Cardiac muscle cell (in vitro differentiated cells and primary cell): ENCODE measurements at places on chromosomes 13 and 19.

- no peak for DNase-seq
Measured at GRCh38 chr19:33486407-33486806, 35.2 kb downstream of the PEPD start.

GRCh38 chr13:73000027-73000674 is 58.7 kb upstream of the KLF5 start:
- DNase-seq = peak; percentile 52

- no peak for DNase-seq
Measured at GRCh38 chr19:23867895-23868294, 46.8 kb upstream of the ZNF726 start.

DNA sequence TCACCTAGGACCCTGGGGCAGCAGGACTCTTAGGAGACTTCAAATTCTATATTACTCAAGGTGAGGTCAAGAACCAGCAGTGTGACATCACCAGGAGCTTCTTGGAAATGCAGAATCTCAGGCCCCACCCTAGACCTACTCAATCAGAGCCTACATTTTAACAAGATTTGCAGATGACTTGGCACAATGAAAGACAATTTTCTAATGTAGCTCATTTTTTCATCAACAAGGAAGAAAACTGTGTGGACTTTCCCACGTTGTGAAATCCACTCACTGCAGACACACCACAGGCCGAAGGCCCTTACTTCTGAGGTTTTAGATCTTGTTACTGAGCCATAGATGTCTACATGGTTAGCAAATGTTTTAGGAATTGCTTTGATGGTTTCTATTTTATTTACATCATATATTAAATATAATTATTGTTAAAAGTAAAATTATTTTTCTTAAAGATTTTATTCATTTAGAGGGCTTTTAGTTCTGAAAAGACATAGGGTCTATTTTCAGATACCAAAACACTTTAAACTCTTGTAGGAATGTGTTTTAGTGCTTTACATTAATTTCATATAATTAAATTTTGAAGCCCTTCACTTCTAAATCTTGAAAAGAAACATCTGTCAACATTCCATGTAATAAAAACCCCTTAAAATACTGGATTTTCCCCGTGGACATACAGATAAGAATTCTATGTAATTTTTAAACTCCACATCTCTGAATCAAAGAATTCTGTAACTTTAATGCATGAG is 18.5 kb upstream of the STARD13 start:
- DNase-seq = peak; percentile 63

GRCh38 chr19:11973019-11973810 is 8.4 kb downstream of the ZNF763 start:
- DNase-seq = no peak

- DNase-seq = no peak
Measured at GRCh38 chr19:14004619-14005348, 1.3 kb downstream of the RFX1 start.

DNA sequence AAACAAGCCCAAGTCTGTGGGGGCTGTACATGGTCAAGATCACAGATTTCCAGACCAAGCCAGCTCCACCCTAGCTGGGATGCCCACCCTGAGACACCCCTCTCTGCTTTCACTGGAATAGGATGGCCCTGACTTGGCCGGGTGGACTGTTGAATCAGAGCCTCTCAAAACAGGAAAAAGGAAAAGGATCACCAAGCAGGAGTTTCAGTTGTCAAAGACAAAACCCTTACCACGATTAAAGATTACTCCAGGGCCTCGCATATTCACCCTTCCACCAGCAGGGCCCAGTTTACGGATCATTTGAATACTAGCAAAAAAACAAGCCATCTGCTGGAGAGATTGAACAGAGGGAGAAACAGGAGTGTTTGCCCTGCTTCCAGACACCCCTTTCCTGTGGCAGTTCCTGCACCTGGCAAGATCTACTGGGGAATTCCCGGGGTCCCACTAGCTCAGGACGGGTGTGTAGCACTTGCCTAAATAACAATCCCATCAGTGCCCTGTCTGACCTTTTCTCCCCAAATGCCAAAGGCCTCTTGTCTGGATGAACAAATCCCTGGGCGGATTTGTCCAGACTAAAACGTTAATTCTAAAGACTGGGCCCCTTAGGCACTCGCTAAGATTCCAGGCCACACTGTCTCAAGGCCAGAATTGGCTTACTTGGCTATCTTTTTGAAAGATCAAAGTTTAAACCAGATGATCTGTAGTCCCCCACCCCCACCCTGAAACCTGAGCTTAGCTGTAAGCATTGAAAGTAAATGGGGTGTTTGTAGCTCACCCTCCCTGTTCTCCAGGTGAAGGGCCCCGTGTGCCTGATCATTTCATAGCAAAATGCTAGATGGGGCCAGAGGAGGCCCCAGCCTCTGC is 38.4 kb downstream of the ACTN4 start:
- DNase-seq = peak; percentile 52

DNA sequence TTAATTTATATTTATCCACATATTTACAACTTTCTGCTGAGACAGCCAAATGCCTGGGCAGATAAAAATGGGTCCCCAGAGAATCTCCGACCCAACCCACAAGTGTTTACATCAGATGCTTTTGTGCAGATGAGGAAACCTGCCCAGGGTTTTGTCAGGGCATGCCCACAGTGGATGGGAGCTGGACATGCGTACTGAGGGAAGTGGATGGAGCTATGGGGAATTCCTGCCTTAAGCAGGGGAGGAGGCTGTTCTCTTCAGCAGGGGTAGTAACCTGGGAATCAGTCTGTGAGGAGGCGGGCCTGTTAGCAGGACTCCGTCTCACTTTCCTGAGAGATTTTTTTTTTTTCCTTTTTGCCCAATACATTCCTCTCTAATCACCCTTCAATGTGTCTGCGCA is 122.9 kb downstream of the RFC3 start:
- no peak for DNase-seq

DNA sequence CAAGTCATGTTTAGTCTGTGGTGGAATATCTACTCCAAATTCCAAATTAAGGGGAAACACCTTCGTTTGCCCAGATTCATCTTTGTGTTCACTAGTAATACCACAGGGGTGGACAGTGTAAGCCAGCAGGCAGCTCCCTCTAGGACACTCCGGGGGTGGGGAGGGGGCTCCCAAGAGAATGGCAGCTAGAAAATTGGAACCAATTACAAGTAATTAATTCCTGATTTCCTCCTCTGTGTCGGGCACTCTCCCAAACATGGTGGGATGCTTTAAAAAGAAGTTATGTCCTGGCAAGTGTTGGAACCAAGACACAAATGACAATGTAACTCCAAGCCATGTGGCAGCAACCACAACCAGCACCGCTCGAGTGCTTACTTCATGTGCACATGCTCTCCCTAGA is 5.9 kb downstream of the COL4A1 start:
- DNase-seq = no peak

DNA sequence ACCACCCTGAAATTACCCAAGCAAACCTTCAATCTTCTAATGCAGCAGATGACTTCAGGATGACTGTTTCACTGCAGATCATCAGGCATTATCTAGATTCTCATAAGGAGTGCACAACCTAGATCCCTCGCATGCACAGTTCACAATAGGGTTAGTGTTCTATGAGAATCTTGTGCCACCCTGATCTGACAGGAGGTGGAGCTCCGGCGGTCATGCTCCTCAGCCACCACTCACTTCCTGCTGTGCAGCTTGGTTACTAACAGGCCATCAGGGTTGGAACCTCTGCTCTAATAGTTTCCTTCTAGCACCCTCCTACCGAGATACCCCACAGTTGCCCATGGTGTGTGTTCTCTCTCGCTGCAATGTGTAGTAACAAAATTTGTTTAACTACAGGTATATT is 442.8 kb downstream of the FGF14 start:
- no peak for DNase-seq

- no peak for DNase-seq
Measured at GRCh38 chr13:110519506-110519905, 42.0 kb downstream of the RAB20 start.

- DNase-seq = no peak
Measured at GRCh38 chr19:6674868-6675305, 4.9 kb upstream of the TNFSF14 start.

DNA sequence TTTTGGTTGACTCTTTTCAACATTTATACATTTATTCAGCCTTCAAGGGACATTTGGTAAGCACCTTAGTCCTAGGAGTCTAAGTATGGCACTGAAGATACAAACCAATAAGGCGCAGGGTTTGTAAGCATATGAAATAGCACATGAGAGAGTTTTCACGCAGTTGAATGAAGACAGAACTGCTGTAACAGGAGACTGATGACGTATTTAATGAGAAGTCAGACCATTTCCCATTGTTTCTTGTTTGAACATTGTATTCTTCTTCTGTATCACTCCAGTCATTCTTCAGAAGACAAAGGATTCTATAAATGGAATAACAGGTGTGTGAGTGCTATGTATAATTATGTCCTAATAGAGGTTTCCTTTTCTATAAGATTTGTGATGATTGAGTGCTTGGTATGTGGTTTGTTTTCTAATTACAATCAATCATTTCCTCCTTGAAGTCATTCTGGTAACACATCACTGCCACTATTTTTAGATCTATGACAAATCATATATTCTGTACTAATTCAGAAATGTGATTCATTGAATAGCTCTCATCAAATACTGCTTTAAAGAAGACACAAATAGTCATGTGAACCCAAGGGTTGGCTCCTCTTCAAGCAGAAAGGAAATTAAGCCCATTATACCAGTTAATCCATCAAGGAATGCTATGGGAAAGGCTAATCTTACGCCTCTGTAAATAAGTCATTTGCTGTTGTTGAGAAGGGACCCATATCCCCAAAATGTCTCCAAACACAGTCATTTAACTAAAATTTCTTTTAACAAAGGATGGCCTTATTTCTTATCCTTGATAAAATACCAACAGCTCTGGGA is 222.8 kb upstream of the NBEA start:
- DNase-seq = no peak

- no peak for DNase-seq
Measured at GRCh38 chr13:98189841-98190505, 12.9 kb upstream of the RNF113B start.

- no peak for DNase-seq
Measured at GRCh38 chr13:40261336-40261735, 405.1 kb downstream of the FOXO1 start.

DNA sequence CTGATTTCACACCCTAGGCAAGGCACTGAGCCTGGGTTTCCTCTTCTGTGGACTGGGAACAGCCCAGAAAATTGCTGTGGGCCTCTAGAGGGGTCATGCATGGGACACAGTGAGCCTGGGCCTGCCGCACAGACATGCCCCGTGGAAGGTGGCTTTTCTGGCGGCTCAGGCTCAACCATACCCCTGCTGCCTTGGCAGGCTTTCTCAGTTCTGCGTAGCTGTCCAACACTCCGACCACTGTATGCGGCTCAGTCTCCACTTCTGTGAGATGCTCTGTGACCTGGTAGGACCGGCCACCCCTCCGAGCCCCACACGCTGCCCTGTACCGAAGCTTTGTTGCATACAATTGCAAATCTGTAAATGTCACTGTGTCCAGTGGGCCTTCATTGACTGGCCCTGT is 126.3 kb downstream of the UQCRFS1 start:
- no peak for DNase-seq

- no peak for DNase-seq
Measured at GRCh38 chr13:96403651-96404050, 313.7 kb downstream of the HS6ST3 start.

DNA sequence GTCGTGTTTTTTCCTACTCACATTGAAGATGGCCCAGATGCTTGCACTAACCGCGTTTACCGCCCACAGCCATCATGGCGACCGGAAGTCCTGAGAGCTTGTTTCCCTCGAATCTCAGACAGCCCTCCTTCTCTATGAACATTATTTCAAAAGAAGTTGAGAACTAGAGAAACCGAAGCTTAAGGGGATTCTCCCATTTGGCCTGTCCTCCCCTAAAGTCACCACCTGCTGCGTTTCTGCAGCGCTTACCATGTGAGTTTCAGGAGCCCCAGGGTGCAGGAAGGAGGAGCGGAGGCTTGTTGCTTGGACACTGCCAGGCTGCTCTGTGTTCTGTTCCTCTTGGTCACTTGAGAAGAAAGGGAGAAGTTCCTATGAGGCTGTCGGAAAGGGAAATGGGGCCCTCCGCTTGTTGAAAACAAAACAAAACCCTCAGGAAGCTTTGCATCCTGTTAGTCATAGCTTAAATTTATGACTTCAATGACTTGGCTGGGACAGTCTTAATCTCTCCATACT is 6.2 kb downstream of the CARD8 start:
- peak; percentile 37 for DNase-seq

DNA sequence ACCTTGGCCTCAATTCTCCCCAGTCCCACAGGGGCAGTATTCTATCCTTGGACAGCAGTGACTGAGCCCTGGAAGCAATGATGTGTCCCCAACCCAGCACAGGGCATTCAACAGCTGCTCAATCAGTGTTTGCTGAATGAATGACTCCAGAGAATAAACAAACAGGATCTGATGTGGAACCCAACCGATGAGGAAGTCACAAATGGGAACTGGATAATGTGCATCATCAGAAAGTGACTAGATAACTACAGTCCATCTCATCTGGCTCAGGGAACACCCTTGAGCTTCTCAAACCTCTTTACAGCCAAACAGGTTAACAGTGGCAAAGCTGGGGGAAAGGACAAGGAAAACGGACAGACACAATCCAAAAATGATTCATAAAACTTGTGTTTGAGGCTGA is 8.2 kb downstream of the SLC25A30 start:
- DNase-seq = no peak

- DNase-seq = no peak
Measured at GRCh38 chr13:51339952-51340732, 651 bp downstream of the SERPINE3 start.

DNA sequence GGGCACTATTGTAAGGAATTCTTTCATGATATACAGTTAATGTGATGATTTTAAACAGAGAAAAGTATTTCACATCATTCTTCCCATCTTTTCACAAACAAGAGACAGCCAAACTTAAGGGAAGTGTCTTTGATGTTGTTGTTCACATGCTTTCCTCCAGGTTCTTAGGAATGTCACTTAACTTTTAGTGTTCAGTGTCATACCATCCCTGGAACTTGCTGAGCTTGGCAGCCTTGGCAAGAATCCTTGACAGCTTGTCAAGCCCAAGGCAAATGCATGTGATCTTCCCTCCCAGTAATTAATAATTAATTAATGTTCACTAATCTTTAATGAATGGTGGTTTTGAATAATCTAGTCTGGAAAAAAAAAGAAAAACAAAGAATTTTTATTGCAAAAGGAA is 727.9 kb upstream of the PRR20A start:
- no peak for DNase-seq

GRCh38 chr19:3025549-3025886 is 3.6 kb downstream of the TLE2 start:
- DNase-seq = no peak

- no peak for DNase-seq
Measured at GRCh38 chr19:1862424-1863327, 703 bp downstream of the KLF16 start.

DNA sequence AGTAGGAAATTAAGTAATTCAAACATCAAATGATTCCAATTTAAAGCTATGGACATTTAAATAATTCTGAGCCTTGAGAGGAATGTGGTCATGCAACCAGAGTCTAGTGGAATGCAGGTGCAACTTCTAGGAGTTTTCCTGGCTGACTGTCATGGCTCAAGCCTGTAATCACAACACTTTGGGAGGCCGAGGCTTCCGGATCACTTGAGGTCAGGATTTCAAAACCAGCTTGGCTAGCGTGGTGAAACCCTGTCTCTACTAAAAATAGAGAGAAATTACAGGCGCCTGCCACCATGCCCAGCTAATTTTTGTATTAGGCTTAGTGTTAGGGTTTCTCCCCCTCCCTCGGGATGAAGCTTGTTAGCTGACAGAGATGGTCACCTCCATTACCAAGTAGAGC is 6.4 kb downstream of the ZNF808 start:
- DNase-seq = peak; percentile 5

GRCh38 chr13:40056898-40057619 is 401.6 kb downstream of the COG6 start:
- DNase-seq = no peak
